ENCODE measurements at places on chromosomes 7 and 10.

DNA sequence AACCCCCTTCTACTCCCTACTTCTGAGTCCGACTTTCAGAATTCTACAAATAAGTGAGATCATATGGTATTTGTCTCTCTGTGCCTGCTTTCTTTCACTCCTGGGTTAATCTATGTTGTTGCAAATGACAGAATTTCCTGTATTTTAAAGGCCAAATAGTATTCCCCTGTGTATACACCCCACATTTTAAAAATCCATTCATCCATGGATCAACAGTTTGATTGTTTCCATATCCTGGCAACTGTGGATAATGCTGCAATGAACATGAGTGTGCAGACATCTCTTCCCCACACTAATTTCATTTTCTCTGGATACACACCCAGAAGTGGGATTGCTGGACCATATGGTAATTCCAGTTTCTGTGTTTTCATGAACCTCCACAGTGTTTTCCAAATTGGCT, 225.8 kb upstream of the TCERG1L start:
- no peak for DNase-seq

DNA sequence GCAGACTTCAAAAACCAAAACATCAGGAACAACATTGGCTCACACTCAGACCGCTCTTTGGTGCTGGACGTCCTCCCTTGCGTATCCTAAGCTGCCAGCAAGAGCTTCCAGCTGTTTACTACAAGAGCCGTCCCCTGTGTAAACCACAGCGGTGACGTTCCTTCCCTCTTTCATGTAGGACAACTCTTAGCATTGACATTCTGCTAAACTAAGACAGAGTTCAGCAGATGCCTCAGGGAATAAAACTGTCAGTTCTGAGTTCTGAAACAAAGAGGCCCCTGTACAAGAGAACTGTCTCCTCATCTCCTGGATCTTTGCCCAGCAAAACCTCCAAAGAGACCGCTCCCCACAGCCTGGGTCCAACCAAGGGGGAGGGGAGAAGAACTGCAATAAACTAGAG, 57.8 kb upstream of the OPALIN start:
- DNase-seq = peak; percentile 2

GRCh38 chr7:21550821-21551531, 8.1 kb downstream of the DNAH11 start:
- no peak for DNase-seq

DNA sequence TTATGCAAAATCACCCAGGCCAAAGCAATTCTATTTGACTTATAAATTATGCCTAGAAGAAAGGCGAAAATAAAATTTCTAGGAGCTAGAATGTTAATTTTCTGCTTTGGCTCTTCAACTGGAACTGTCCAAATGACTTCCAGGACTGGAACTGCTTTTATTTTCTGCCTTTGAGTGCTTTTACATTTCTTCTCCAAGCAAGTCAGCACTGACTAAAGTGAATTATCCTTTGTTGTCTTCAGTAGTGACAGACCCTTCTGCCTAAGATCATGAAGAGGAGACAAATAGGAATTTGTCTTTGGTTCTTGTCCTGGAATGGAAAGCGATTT, 255.9 kb downstream of the DNAJB9 start:
- no peak for DNase-seq

GRCh38 chr7:119397156-119397555, 875.8 kb upstream of the KCND2 start:
- DNase-seq = no peak

- no peak for DNase-seq
These were observed 3.0 kb upstream of the PSAP start for GRCh38 chr10:71854031-71854430.

DNA sequence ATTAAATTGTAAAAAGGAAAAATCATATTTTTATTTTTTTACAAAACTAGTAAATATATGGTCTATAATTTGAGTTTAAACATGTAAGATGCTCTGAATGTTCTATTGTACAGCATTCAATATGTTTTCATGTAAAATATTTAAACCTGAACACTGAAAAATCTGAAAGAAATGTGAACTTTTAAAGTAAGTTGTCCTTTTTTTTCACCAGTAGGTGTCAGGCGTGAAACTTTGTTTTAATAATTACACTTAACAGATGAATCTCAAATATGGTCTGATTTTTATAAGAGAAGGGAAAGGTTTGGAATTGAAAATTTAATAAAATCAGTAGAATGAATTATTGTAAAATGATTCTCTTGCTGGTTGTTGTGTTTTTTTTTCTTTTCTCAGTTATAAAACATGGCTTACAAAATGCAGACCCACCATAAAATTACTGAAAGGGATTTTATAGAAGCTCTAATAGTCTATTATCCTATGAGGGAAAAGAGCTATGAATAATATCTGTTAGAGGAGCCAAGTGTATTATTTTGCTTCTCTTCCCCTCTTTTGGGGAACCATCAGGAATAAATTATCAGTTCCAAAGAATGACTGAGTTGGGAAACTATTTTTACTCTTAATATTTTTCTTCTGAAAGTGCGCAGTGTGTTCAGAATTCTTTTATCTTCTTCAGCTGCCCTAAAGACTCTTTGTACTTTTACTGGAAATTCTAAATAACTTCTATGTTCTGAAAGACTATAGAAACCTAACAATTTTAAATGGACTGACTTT, 217.7 kb upstream of the FZD1 start:
- peak; percentile 19 for DNase-seq

- no peak for DNase-seq
These were observed 39.0 kb downstream of the SVIL start for GRCh38 chr10:29595636-29596225.

DNA sequence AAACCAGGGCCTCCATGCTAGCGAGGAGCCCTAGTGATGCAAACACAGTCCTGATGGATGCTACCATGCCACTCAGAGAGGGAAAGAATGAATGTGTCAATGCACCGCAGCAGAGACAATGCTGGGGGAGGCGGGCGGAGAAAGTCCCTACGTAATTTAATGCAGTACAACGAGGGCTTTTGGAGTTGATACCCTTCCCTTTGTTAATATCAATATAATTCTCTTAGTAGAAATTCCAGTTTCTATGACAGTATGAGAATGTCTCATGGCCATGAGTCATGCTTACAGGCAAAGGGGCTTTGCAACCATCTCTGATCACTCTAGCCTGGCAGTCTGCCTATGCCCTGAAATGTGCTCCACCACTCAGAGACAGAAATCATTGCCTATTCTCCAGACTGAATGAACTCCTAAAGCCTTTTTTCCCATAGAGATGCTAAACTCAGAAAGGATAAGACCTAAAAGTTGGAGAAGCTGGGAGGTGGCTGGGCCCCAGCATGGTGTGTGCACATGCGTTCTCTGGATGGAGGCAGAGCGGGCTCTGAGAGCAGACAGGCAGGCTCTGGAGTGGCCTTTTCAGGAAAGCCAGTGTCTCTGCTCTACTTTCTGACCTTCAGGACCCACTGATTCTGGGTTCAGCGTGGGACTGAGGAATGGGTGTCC, 20.3 kb upstream of the GIMAP2 start:
- DNase-seq = no peak

GRCh38 chr10:119291223-119291900, 84.0 kb downstream of the GRK5 start:
- DNase-seq = no peak

DNA sequence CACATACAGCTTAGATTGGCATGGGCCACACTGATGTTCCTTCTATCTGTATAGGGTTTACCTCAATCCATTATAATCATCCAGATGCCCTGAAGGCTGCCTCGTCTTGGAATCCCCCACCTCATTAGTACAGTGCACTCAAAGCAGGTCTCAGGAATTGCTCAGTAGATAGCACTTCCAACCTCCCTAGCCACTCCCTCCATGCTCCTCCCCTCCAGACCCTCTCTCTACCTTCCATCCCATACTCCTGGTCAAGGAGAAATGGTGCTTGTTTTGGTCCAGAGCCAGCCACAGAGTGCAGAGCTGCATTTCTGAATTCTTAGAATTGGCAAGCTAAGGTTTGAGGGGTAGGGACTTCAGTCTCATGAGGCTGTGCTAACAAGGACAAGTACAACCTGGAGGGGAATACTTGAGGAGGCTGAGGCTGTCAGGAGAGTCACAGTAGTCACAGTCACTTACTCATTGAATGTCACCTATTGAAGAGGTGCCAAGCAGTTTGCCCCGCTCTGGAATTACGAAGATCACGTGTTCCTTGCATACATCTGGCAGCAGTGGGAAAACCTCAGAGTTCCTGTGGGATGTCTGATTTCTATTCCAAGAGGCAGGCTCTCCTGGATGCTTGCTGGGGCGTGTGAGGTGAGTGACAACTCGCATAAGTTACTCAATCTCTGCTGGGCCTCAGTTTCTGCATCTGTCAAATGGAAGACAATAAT, 60.7 kb upstream of the ZNF746 start:
- DNase-seq = peak; percentile 53

- peak; percentile 97 for DNase-seq
These were observed 102.8 kb upstream of the ZNF438 start for GRCh38 chr10:31134311-31134952.

DNA sequence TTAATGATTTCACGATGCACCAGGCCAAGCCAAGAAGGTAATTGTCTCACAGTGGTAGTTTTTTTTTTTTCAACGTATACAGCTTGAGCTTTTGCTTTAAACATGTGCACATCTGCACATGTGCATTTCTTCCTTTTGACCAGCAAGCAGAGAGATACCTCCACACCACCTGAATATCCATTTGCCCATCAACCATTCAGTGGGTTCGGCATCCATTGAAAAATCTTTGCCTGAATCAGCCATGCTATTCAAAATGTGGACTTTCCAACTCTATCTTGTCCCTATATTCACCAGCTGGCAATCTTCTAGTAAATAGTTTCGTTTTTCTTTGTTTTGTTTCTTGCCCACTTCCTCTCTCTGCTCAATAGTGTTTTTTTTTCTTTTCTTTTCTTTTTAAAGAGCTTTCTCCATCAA, 7.7 kb upstream of the TRA2A start:
- no peak for DNase-seq

DNA sequence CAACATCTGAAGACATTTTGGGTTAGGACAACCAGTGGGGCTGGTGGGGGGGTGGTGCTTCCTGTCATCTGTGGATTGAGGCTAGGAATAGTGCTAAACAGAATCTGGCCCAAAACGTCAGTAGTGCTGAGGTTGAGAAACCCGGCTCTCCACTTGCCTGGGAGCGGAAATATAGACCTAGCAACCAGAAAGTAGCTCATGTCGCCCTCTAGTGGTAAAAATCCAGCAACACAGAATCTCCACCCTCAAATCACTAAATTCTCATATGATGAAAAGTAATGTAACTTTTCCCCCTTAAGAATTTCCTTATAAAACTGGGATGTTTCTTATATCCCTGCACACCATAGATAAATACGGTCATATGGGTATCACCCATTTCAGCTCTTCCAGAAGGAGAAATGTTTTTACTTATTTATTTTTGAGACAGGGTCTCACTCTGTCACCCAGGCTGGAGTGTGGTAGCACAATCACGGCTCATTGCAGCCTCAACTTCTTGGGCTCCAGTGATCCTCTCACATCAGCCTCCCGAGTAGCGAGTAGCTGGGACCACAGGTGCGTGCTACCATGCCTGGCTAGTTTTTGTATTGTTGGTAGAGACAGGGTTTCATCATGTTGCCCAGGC, 34.4 kb downstream of the ZC3HAV1 start:
- DNase-seq = peak; percentile 80

- no peak for DNase-seq
These were observed 101.7 kb downstream of the BMS1 start for GRCh38 chr10:42883993-42884983.

- no peak for DNase-seq
These were observed 57.1 kb downstream of the LRRTM3 start for GRCh38 chr10:66982792-66983474.

- DNase-seq = no peak
These were observed 28.2 kb upstream of the TPST1 start for GRCh38 chr7:66176914-66177313.

DNA sequence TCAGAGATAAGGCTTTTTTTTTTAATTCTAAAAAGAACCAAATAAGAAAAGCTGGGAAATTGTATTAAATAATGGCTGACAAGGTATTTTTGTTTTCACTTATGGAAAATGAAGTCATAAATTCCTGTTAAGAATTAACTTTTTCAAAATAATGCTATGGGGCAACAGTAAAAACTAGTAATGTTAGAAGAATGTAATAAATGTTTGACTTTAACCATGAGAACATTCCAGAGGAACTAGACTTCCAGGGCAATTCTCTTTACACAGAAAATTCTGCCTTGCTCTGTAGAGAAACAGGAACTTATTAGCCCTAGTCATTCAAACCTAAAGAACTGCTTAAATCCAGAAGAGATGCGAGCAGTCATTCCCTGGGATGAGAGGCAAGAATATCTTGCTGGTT, 571.1 kb downstream of the IPMK start:
- DNase-seq = peak; percentile 99

DNA sequence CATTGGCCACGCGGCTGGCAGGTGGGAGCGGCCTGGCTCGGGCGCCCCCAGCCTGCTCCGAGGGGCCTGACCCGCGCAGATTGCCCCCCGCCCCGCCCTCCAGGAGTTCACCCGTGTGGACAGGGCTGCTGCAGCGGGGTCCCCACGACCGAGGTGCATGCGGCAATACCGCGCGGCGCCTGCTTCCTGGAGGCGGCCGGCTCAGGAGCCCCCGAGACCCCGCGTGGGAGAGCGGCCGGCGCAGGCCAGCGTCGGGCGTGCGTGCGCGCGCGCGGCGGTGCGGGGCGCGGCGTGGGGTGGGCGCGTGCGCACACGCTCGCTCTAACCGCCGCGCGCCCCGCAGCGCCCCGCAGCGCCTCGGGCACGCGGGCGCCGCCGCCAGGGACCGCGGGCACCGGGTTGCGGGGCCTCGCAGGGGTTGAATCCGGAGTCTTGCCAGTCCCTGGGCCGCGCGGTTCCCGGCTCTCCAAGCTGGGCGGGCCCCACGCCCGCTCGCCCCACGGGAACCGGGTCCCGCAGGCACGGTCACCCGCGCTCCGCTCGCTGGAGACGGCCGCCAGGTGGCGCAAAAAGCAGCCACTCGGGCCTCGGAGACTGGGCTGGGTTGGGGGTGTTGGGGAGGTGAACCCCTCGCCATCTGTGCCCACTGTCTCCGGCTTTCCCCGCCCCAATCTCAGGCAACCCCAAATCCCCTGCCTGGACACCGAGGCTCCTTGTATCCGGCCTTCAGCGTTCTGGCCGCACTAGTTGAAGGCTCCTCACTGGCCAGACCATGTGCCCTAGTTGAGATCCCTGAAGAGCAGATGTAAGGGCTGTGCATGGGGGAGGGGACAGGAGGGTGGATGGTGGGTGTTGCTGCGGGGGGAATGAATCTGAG, 1.3 kb upstream of the ACHE start:
- no peak for DNase-seq

GRCh38 chr10:20616056-20616671, 280.9 kb downstream of the NEBL start:
- DNase-seq = no peak

DNA sequence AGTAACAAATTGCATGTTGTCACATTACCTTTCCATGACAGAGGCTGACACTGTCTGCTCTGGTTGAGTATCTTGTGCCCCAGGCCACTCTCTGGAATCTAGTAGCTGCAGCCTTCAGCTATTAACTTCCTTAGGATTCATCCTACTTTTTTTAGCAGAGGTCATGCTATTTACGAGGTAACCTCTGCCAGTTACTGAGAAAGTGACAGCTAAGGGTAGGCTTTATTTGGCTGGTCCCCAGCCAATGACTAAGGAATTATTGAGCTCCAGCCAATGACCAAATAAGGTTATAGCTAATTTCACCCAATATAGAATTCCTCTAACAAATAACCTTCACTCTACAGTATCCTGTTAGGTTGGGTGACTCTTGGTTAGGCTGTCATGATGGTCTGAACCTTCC, 1361.7 kb downstream of the XPNPEP1 start:
- peak; percentile 18 for DNase-seq
